ENCODE measurements at places on chromosomes 12 and 14. TPM values are rescaled to one million over a fixed set of nuclear protein-coding genes. Genes with fewer than 3 reads are reported as not detected.

Gene MANSC4
- total RNA-seq: 0.73 TPM

Gene IFNG-AS1
- not detected for total RNA-seq

Gene HOXC10
- 1.3 TPM for total RNA-seq

Gene BMAL2
- total RNA-seq: 2.7 TPM

Gene REP15
- total RNA-seq: 1.4 TPM

Gene ANAPC7
- total RNA-seq: 67.4 TPM

Gene TEDC1
- not detected for total RNA-seq

- H3K36me3 ChIP-seq: no peaks in the 10 kb centered on the region
- no peaks in the 10 kb centered on the region for H3K4me1 ChIP-seq
- no peak overlapping the region for H3K27ac ChIP-seq
- no peak overlapping the region for H3K4me3 ChIP-seq
Observed at GRCh38 chr12:71032933-71033332, 112.4 kb upstream of the PTPRR start.

DNA sequence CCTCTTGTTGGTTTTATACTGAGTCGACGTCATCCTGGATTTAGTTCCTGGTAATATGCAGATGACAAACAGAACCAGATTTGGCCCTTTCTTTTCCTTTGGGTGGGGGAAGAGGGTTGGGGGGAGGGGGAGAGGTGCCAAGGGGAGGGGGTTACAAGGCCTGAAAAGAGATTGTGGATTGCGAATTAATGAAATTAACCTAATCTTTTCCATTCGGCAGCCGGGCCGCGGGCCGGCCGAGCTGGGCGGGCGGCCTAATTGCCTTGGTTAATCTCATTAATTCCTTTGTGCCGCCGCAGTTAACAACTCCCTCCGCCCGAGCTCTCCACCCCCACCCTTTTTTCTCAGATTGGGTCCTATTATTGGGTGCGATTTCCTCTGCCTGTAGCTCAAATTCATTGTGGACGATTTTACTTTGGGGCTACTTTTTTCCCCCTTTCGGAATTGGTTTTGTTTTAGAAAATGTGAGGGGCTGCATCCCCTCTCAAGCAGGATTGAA lies 387 bp upstream of the GSC start:
- H3K4me3 ChIP-seq: peak overlapping the region; percentile 47
- H3K27me3 ChIP-seq: peaks cover 3% of the 10 kb centered on the region
- H3K36me3 ChIP-seq: no peaks in the 10 kb centered on the region
- no peak for DNase-seq

DNA sequence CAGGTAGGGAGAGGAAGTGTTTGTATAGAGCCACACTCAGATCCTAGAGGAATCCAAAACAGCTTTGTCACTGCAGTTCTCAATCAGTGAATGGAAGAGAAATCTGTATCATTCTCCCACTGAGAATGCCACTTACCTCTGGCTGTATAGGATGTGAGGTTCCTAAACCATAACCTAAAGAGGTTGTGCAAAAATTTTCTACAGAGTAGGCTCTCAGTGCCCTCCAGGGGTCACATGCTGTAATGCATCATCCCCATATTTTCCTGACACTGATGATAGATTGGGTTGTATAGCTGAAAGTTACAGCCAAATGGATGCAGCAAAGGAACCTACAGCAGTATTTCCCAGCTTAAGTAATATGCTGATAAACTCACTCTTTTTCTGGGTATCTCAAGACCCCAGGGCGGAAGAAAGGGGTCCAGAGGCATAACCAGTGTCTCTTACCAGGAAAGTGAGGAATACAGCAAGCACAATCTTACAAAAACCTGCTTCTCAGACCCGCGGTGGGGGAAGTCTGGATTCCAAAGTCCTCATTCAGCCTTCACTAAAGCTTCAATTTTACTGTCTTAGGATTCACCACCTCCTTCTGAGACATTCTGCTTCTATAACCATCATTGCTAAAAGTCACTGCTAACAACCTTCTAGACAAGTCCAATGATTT lies 3.8 kb downstream of the BCDIN3D start:
- no peaks in the 10 kb centered on the region for H3K27me3 ChIP-seq
- no peak overlapping the region for H3K4me3 ChIP-seq
- no peak overlapping the region for H3K27ac ChIP-seq
- H3K4me1 ChIP-seq: no peaks in the 10 kb centered on the region
- no peaks in the 10 kb centered on the region for H3K36me3 ChIP-seq
- no peak for DNase-seq

- H3K27me3 ChIP-seq: no peaks in the 10 kb centered on the region
- H3K4me1 ChIP-seq: no peaks in the 10 kb centered on the region
- no peak for DNase-seq
- H3K27ac ChIP-seq: no peak overlapping the region
- H3K4me3 ChIP-seq: no peak overlapping the region
Observed at GRCh38 chr12:87656311-87656710, 372.9 kb downstream of the C12orf50 start.

GRCh38 chr14:85573406-85573805 lies 43.5 kb downstream of the FLRT2 start:
- H3K4me3 ChIP-seq: no peak overlapping the region
- no peaks in the 10 kb centered on the region for H3K4me1 ChIP-seq
- no peak overlapping the region for H3K27ac ChIP-seq
- no peaks in the 10 kb centered on the region for H3K27me3 ChIP-seq

DNA sequence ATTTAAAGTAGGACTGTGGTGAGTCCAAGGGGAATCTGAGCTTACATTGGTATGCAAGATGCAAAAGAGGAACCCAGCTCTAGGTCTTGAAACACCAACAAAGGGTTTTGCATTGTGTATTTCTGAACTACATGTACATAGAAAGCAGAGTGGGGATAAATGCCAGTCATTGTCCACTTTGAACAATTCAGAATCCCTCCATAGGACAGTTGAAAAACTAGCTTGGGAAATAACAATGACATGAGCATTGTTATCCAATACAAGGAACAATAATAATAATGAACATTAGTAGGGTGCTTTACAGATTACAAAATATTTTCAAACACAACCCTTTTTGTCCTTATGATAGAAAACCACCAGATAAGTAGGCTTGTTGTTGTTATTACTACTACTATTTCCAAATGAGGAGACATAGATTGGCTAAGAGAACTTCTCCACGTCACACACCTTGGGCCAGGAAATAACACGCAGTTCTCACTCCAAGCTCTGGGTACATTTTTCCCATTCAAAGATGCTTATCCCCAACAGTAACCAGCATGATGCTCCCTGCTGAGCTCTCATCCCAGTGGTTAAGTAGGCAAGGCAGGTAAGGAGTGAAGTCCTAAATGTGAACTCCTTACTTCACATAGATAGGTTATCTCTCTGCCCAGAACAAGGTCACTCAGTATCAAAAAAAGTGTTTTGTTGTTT lies 51.7 kb upstream of the RASSF8 start:
- no peak overlapping the region for H3K27ac ChIP-seq
- no peak overlapping the region for H3K4me3 ChIP-seq
- H3K27me3 ChIP-seq: no peaks in the 10 kb centered on the region

DNA sequence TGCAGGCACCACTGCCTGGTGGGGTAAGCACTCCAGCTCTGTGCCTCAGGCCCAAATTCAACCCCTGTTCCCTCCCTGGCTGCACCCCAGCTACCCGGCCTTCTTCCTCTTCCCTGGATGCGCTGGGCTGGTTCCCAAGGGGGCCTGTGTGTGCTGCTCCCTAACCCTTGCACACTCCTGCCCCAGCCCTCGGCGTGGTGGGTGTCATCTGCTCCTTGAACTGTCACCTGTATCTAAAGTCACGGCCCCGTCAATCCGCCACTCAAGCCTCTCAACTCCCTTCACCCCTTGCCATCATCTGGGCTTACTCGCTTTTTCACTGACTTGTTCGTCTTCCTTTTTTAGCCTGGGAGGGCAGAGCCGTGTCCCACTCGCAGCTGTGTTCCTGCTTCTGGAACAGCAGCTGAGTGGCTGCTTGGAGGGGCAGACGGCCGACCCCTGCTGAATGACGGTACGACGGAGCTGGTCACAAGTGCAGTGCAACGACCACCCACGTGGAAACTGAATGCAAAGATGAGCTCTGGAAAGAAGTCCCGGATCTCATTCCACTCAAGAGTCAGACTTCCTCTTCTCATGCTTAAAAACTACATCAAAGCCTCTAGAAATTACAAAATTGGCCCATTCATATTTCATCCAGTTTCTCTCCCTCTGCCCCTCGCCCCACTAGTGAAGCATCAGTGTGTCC lies 138.9 kb downstream of the PIWIL1 start:
- H3K27me3 ChIP-seq: no peaks in the 10 kb centered on the region
- no peak overlapping the region for H3K27ac ChIP-seq
- H3K4me1 ChIP-seq: no peaks in the 10 kb centered on the region
- no peak overlapping the region for H3K4me3 ChIP-seq
- no peaks in the 10 kb centered on the region for H3K36me3 ChIP-seq

DNA sequence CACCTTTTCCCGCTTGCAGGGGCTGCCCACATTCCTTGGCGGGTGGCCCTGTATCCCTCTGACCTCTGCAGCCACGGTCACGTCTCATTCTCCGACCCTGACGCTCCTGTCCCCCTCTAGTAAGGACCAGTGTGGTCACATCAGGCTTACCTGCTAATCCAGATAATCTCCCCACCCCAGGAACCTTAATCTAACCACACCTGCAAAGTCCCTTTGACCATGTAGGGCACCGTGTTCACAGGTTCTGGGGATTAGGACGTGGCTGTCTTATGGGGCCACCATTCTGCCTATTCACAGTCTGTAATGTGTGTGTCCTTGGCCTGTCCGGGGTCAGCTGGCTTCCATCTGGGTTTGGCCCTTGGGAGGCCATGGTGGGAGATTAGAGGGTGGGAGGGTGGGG lies 368.9 kb downstream of the AACS start:
- H3K4me1 ChIP-seq: no peaks in the 10 kb centered on the region
- H3K27ac ChIP-seq: no peak overlapping the region
- no peaks in the 10 kb centered on the region for H3K27me3 ChIP-seq
- H3K36me3 ChIP-seq: no peaks in the 10 kb centered on the region

GRCh38 chr14:34063470-34064164 lies 112.7 kb upstream of the EGLN3 start:
- DNase-seq: no peak
- H3K4me3 ChIP-seq: no peak overlapping the region
- no peaks in the 10 kb centered on the region for H3K4me1 ChIP-seq
- H3K36me3 ChIP-seq: no peaks in the 10 kb centered on the region
- H3K27ac ChIP-seq: no peak overlapping the region
- no peaks in the 10 kb centered on the region for H3K27me3 ChIP-seq

DNA sequence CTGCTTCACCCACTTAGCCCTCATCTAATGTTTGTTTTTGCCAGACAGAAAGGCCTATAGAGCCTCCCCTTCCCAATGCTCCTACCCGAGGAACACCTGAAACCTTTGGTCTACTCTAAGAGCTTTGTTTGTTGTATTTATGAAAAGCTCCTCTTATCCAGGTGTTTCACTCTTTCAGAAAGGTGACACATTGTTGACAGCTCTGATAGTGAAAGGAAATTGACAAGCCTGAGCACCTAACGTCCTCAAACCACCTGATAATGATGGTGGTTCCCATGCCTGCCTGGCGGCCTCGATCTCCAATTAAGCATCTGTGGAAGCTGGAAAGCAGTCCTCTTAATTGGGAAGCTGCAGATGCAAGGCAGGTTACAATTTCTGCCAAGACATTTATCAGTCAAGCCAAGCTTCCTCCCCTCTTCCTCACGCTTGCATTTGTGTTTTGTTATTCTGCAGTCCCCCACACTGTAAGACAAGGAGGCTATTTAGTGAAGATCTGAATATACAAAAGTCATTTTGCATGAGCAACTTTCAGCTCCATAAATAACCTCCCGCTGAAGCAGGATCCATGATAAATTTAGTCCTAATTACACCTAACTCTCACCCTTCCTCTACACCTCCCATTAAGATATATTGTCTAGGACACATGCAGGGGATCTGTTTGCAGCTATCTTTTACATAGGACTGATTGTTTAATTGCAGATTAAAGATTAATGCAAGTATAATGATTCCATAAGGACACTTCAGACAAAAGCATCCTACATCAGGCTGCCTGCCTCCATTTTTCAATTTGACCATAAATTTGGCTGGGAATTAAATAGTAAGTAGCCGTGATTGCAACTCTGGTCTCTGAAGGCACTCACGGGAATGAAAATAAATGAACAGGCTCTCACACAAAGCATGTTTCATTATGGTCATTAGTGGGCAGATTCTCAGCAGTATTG lies 288.6 kb downstream of the PDZRN4 start:
- H3K27me3 ChIP-seq: no peaks in the 10 kb centered on the region
- H3K4me1 ChIP-seq: no peaks in the 10 kb centered on the region
- H3K4me3 ChIP-seq: no peak overlapping the region
- no peaks in the 10 kb centered on the region for H3K36me3 ChIP-seq

GRCh38 chr12:109377139-109377685 lies 29.5 kb downstream of the MYO1H start:
- H3K27ac ChIP-seq: no peak overlapping the region
- no peak for DNase-seq
- no peaks in the 10 kb centered on the region for H3K4me1 ChIP-seq
- no peaks in the 10 kb centered on the region for H3K36me3 ChIP-seq
- no peaks in the 10 kb centered on the region for H3K27me3 ChIP-seq

GRCh38 chr14:100782516-100783320 lies 43.2 kb upstream of the MEG3 start:
- H3K4me3 ChIP-seq: no peak overlapping the region
- no peak overlapping the region for H3K27ac ChIP-seq
- DNase-seq: peak; percentile 1

DNA sequence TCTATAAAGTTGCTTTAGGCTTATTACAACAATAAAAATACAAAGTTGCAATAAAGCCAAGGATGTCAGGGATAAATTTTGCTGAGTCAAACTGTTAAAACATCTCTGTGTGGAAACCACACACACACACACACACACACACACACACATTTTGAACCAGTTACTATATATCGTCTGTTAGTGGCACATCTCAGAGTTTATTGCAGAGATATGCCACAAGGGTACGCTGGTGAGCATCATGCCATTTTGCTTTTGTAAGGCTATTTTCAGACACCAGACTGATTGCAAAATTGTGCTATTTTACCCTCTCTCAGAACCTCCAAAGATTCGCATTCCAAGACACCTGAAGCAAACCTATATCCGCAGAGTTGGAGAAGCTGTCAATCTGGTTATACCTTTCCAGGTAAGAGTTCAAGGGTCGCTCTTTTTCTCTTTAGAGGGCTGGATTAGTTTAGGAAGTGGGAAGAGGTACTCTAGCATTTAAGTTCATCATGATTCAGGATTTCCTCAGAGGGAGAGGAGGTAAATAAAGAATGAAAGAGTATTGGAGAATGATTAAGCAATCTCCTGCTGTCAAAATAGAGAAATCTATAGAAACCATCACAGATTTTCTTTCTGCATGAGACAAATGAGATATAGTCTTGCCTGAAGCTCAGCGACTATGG lies 27.3 kb upstream of the CHPT1 start:
- no peak overlapping the region for H3K27ac ChIP-seq
- no peak overlapping the region for H3K4me3 ChIP-seq
- H3K36me3 ChIP-seq: no peaks in the 10 kb centered on the region

- no peaks in the 10 kb centered on the region for H3K27me3 ChIP-seq
- no peaks in the 10 kb centered on the region for H3K36me3 ChIP-seq
- no peak overlapping the region for H3K4me3 ChIP-seq
- no peak for DNase-seq
- no peak overlapping the region for H3K27ac ChIP-seq
Observed at GRCh38 chr12:106696681-106697417, 77.6 kb upstream of the RIC8B start.

GRCh38 chr14:97056086-97056485 lies 258.9 kb downstream of the VRK1 start:
- H3K27me3 ChIP-seq: no peaks in the 10 kb centered on the region
- no peak for DNase-seq
- no peaks in the 10 kb centered on the region for H3K36me3 ChIP-seq

GRCh38 chr12:49294086-49294803 lies 702 bp upstream of the PRPH start:
- no peak overlapping the region for H3K4me3 ChIP-seq
- no peak overlapping the region for H3K27ac ChIP-seq
- H3K27me3 ChIP-seq: peaks cover 35% of the 10 kb centered on the region

All from uterus (tissue), 4 donors.